ENCODE measurements at places on chromosomes 7 and 10.

GRCh38 chr7:51545131-51545530 is 228.5 kb upstream of the COBL start:
- no peak for DNase-seq

GRCh38 chr10:14468023-14468441 is 137.3 kb upstream of the FRMD4A start:
- DNase-seq: peak; percentile 30

GRCh38 chr10:68235581-68235980 is 3.7 kb upstream of the ATOH7 start:
- no peak for DNase-seq

DNA sequence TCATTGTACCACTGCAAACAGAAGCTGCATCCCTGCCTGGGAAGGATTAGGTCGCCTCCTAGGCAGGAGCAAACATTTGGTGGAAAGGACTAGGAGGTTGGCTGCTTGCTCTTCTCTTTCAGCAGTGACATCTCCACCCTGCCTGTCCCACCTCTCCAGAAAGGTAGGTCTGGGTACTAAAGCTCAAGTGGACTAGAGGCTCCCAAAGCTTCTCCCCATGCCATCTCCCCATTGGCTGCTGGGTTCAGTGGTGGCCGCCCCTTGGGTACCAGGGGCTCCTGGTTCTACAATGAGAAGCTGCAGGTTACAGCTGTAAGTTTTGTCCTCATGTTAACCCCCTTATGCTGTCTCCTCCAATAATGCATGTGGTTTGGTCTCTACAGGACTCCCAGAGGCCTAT is 180.7 kb upstream of the MKI67 start:
- no peak for DNase-seq

GRCh38 chr7:133783276-133783675 is 343.9 kb upstream of the LRGUK start:
- DNase-seq: peak; percentile 25

- no peak for DNase-seq
Measured at GRCh38 chr7:50411332-50411731, 38.8 kb downstream of the FIGNL1 start.

DNA sequence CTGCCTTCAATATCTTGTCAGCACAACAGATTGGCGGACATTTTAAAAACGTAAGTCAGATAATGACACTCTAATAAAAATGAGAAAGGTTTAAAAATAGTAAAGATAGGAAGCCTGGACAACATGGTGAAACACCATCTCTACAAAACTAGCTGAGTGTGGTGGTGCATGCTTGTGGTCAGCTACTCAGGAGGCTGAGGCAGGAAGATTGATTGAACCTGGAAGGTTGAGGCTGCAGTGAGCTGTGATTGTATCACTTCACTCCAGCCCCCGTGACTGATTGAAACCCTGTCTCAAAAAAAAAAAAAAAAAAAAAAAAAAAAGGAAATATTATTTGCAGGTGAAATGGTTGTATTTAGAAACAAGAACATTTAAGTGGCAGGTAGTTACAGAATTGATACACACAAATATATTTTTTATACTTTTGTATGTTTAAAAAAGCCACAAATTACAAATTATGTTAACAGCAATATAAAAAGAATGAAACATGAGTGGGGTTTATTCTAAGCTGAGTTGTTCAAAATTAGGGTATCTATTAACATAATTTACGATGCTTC is 141.9 kb downstream of the ADK start:
- DNase-seq: peak; percentile 86

DNA sequence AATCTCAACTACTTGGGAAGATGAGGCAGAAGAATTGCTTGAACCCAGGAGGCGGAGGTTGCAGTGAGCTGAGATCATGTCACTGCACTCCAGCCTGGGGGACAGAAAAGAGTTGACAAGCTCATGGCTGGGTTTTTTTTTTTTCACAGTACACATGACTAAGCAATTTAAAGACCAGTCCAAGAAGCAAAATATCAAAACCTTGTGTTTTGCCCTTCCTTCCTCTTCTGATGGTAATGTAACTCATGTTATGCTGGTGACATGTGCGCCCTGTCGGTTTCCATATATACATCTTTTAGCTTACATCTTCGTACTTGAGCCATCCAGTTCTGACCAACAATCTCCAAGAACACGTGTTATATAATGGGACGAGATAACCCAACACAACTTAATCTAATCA is 237.7 kb upstream of the PLXDC2 start:
- DNase-seq: no peak

DNA sequence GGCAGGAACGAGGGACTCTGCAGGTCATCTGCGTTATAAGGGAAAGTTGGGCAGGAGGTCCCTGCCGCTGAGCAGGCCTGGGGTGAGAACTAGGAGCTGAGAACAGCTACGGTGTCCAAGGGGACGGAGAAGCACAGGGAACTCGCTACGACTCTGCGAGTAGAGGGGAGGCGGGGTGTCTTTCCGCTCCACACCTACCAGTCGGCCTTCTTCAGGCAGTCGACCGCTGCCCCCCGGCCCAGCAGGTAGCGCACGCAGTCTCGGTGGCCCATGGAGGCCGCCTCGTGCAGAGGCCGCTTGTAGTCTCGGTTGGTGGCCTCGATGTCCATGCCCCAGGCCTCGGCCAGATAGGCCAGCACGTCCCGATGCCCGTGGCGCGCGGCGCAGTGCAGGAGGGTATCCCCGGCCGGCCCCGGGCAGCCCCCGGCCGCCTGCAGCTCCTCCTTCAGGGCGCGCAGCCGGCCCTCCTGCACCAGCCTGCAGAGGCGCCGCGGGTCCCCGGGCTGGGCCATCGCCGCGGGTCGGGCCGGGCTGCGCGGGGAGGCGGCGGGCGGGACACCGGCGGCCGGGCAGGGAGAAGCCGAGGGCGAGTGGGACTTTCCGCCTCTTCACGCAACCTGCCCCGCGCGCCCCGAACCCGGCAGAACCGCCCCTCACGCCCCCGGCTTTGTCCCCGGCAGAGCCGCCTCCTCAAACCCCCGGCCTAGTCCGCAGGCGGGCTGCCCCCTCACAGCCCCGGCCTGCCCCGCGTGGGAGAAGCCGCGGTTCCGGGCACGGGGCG is 660 bp downstream of the ANKRD16 start:
- peak; percentile 14 for DNase-seq

GRCh38 chr7:102467581-102468477 is 3.0 kb downstream of the LRWD1 start:
- no peak for DNase-seq

DNA sequence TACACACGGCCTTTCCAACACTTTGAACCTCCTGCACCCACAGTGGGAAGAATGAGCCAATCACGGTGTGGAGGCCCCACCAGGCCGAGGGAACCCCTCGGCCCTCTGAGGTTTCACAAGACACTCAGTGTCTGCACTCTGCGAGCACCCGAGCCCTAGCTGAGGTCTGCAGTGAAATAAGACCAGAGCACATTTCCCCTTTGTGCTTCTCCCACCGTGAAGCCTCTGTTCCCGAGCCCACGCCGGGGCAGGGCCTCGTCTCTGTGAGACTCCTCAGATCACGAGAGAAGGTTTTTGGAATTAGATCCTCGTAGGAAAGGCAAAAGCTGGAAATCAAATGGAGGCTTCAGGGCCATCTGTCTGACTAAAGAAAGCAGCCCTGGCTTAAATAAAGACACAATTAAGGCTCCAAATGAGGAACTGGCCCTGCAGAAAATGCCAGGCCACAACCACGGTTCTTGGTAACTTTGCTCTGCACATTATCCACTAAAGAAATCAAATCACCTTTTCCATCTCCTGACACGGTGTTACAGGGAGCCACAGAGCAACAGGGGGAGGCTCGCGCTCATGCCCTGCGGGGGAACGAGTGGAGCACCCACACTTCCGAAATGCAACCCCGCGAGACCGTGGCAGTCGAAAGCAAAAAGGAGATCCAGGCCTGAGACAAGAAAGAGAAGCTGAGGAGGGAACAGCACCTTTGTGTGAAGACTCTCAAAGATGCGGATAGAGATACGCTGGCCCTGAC is 43.7 kb downstream of the FAM53B start:
- no peak for DNase-seq

DNA sequence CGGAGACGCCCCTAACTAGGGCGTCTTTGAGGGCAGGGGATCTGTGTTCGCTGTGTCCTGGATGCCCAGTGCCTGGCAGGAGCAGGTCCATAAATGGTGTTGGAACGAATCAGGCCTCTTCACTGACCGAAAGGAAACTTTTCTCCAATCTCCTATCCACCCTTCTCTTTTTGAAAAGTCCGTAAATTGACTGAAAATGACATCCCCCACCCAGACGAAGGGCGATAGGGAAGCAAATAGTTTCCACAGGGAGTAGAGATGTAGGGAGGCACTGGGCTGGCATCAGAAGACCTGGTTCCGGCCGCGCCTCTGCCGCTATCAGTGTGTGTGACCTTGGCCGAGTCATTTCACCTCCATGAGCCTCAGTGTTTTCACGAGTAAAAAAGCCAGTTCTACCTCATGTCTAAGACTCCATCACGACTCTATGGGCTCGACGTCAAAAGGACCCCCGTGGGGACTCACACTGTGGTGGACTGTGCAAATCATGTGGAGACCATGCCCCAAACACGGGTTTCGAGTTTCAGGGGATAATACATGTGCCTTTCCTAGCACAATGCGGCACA is 497 bp upstream of the RAB11FIP2 start:
- DNase-seq: no peak

GRCh38 chr10:113133497-113134115 is 183.6 kb downstream of the TCF7L2 start:
- DNase-seq: peak; percentile 81

GRCh38 chr10:123945325-123945920 is 53.8 kb upstream of the CPXM2 start:
- DNase-seq: peak; percentile 77

DNA sequence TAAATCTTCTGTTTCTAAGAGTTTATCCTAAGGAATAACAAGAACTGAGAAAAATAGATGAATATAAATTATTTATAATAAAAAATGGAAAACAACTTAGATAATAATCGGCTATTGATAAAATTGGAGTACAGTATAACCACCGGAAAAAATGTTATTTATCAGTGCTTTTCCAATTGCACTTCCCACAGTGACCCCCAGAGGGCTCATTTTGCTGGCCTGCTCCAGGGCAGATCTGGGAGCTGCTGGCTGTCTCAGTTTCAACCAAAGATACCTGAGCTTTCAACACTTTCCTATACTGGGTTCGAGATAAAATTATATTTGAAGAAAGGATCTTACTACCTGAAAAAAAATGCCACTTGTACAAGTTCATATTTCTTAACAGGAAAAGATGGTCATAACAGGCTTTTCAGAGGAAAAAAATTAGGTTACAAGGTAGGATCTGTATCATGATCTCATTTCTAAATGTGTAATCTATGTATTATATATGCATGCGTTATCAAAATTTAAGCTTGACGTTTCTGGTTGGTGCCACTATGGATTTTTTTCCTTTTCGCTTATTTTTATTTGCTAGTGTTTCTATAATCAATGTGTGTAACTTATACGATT is 165.7 kb downstream of the NPSR1 start:
- peak; percentile 47 for DNase-seq

DNA sequence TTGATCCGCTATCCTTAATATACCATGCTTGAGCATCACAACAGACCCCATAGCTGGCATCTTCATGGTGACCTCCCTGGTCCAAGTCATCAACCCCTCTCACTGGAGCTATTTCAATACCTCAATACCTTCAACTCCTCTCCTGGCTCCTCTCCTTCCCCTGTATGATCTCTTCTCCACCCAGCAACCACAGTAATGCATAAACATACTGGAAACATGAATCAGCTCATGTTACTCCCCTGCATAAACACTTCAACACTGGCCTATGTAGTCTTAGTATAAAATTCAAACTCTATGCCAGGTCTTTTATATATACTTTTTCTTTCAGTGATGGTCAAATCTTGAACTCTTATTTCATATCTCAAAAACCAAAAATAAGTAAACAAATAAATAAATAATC is 31.8 kb upstream of the TMEM273 start:
- DNase-seq: peak; percentile 38

DNA sequence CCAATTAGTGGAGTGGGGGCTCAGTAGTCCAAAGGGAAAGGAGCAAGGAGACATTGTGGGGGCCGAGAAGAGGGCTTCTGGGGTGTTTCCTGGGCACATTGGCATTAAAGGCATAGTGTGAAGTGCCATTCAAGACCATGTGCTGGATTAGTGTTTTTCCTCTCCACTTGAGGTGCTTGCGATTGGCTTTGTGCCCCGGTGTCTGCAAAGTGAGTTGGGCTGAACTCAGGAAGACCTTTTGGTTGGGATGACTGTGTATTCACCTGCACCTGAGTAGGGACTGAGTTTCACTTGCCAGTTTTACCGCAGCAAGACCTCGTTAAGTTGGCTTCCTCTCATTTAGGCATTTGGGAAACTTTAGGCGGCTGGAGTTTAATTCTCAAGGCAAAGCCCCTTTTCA is 73.0 kb downstream of the TCF7L2 start:
- no peak for DNase-seq

- DNase-seq: peak; percentile 34
Measured at GRCh38 chr7:84060760-84061261, 133.8 kb downstream of the SEMA3A start.

DNA sequence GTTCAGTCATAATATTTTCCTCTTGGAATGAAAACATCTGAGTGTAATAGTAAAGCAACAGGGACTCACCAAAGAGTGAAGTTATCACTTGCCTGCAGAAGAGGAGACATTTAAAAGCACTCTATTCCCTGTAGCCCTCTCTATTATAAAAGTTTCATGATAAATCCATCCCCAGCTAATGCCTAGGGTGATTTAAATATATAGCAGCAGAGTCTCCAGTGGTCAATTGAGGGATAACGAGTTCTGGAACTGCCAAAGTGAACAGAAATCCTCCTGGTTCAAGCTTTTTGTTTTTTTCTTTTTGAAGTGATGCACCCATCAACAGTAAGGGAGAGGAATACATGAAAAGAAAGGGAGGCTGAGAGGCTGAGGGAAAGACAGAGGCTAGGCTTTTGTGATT is 87.3 kb downstream of the EVX1 start:
- no peak for DNase-seq

DNA sequence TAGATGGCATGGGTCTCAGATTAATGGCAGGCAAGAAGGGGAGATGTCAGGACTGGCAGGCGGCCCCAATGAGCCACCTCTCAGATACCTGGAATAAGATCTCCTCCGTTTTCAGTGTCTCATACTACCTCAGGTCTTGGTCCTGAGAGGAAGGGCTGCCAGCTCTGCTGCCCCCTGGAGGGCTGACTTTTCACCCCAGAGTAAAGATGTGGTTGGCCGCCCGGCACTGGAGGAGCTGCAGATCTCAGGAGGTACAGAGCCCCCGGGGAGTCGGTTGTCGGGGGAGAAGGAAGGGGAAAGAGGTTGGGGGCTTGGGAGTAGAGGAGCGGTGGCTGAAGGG is 642 bp upstream of the COL13A1 start:
- DNase-seq: peak; percentile 49

DNA sequence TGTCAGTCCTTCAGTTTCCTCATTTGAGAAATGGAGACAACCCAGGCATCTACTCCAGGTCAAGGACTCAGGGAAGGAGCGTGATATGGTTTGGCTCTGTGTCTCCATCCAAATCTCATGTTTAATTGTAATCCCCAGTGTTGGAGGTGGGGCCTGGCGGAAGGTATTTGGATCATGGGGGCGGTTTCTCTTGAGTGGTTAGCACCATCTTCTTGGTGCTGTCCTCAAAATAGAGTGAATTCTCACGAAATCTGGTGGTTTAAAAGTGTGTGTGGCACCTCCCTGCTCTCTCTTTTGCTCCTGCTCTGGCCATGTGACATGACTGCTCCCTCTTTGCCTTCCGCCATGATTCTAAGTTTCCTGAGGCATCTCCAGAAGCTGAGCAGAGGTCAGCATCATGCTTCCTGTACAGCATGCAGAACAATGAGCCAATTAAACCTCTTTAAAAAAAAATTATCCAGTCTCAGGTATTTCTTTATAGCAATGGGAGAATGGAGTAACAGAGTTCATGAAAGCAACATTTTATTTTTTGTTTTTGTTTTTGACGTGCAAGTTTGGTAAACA is 30.0 kb downstream of the ARHGAP22 start:
- no peak for DNase-seq

GRCh38 chr10:12788277-12788676 is 213.2 kb downstream of the CCDC3 start:
- no peak for DNase-seq
